ENCODE measurements at places on chromosomes 7 and 10.
A peak's percentile ranks its signal among the peaks of the same experiment; 100 is the strongest.

GRCh38 chr7:3250725-3251124, 50.3 kb upstream of the SDK1 start:
- DNase-seq = no peak

DNA sequence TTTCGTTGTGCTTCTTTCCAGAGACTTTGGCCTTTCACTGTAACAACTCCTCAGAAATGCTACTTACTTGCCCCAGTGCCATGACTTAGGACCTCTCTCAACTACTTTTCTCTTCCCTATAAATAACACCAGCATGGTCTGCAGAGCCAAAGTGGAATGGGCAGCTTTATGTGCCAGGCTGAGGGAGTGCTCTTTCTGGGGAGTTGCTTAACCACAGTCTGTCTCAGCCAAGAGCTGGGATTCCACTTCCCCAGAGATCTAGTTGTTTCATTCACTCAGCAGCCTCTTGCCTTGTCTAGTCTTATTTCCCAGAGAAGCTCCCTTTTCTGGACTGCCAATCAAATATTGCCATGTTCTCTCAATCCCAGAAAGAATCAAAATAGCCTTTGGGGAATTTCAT, 912.2 kb downstream of the GRID1 start:
- no peak for DNase-seq

DNA sequence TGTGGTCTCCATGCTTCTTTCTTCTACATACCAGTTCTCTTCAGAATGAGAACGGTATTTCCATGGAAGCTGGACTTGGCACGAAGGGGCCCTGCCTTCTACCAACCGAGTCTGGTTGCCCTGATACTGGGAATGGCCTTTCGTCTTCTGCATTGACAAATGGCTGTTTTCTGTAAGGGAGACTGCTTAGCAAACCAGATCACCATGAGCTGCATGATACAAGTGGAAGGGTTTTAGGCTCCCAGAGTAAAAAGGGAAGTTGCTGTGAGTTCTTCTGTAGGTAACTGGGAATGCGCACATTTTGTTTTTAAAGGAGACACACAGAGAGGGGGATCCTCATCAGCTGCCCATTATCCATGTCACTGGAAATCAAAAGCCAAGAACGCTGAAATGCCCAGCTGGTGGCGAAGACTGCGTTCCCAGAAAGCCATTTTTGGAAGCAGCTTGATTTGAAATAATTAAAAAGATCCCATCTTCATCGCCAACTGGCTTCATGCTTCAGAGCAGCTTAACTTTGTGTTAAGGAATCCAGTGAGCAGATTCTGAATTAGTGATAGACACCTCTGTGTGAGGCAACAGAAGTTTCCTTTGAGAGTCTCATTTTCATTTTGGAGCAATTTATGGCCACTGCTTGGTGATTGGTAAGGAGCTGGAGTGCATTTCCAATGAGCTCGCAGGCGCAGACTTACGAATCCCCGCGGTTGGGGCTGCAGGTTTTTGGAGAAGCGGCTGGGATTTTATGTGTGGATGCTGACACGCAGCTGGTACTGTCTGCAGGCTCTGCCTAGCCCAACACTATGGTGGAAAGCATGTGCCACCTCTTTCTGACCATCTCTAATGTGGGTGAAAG, 672.7 kb upstream of the FOXK1 start:
- DNase-seq = no peak

DNA sequence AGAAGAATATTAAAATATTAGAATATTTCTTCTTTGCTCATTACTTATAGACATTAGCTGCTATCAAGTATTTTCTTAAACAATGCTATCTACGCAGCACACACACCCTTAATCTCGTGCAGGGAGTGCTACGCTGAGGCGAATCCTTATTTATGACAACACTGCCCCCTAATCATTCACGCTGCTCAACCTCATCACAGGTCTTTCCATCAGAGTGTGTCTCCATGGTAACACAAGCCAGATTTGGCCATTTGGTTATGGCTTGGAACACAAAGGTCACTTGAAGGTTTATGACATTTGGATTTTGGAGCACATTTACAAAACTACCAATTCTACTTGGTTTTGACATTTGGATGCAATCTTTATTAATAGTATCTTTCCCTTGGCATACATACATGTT, 45.4 kb upstream of the MYO3A start:
- DNase-seq = no peak

DNA sequence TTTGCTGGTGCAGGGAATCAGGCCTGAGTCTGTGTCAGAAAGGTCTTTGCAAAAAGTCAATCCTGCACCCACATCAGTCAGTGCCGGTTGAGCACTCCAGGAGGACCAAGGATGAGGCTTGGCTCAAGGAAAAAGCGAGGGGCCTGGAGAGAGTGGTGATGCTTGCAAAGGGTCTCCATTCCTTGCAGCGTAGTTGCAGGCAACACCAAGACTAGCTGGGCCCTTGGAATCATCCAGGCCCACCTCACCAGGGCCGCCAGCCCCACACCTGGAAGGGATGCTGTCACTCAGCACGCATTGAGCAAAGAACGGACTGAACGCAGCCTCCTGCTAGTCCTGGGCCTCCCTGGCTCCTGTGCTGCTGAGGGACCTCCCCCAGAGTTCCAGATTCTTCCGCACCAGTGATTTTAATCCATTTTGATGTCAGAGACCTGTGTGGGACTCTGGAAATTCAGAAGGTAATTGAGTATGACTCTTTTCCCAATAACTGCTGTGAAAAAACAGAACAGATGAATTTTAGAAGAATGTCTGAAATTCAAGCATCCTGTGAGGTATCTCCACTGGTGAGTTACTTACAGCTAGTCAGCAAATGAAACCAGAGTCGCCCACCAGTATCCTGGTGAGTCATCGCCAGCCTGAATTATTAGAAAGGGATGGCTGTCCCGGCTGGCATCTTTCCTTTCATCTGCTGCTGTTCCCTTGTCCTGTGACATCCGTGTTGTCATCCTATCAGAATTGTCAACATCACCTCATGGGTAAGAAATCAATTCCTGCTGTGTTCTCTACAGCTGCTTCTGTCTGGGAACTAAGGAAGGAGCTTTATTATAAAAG, 150.8 kb upstream of the NPS start:
- peak; percentile 16 for DNase-seq

GRCh38 chr7:106570948-106571418, 90.0 kb downstream of the CCDC71L start:
- DNase-seq = no peak

DNA sequence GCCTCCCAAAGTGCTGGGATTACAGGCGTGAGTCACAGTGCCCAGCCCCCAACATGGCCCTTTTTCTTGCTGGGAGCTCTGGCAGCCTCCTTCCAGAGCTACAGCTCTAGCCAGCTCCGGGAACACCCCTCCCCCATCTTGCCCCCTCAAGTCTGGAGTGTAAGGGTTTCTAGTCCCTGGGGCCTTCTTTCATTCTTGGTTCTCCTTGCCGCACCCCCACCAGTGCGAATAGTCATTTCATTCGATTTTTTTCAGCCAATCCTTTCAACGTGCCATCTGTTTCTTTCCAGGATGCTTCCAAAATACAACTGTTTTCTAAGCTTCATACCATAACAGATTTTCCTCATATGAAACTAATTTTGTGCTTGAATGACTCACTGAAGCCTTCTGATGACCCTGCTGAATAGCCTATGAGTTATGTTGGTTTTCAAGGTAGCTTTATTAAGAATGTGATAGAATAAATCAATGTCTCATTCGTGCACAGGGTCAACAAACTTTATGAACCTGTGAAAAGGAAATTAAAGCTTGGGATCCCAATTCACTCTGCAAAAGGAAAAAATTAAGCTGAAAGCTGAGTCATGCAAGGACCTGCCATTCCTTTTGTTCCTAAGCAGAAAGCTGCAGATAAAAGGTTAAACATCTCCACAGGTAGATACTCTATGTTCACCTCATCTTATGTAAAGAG, 38.6 kb downstream of the CDC14C start:
- DNase-seq = peak; percentile 62

- no peak for DNase-seq
Measured at GRCh38 chr10:76405922-76406321, 974.5 kb downstream of the LRMDA start.

- peak; percentile 78 for DNase-seq
Measured at GRCh38 chr10:13712837-13713581, 126.2 kb downstream of the PRPF18 start.

DNA sequence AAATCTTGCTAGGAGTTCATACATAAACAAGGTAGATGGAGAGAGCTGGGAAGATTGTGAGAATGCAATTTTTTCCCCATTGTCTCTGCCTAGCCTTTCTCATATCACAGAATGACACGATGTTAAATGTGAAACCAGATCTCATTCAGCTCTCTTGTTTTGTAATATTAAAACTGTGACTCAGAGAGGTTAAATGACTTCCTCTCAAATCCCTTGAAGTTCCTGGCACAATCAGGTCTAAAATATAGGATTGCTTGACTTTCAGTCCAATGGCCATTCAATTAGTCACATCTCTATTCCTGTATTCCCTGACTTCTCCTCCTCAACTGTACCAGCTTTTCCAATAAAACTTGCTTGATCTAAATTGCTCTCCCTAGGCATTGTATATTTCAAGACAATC, 3.1 kb downstream of the ANKRD22 start:
- DNase-seq = peak; percentile 16

DNA sequence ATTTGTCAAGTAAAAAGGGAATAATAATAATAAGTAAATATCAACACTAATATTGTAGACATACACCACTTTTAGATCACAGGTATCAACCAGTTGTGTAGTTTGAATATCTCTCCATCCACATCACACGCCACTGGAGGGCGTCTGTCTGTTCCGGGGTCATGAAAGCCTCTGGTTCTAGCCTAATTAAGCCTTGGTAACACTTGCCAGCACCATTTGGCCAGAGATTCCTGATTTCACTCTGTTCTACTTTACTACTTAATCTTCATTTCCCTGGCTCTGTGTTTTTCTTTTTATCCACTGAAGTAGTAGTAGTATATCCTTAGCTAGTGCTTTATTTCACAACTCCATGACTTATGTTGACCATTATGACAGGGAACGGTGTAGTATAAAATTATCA, 285.6 kb upstream of the POM121L12 start:
- no peak for DNase-seq

DNA sequence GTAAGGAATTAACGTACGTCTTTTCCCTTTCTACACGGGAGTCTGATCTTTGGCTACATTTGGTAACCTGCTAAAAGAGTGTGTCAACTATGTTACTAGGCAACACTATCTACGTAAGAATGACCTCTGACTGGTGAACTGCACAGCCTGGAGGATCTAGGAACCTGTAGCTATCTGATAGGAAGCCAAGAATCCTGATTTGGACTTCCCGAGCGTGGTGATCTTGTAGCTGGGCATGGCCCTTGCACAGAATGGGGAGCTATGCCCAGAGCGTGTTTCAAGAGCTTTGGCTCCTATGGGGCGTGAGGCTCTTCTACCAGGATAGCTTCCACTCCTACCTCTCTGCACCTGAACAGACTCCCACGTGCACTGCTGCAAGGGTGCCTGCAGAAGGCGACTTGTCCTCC, 157.5 kb downstream of the TAX1BP1 start:
- no peak for DNase-seq

DNA sequence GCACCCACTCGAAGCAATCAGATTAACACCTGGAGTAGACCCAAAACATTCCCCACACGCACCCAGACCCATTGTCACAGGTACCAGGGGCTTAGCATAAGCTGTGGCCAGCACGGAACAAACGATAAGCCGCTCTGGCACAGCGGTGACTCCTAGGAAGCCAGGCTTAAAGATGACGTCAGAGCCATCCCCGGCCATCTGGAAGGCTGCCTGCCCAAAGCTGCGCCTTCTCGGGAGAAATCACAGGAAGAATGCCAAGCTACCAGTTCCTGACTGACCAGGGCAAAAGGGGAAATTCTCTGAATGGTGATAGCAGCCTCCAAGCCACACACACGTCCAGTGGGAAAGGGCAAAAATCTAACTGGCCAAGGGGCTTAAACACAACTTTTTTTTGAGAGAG, 13.0 kb upstream of the WIPI2 start:
- DNase-seq = no peak

DNA sequence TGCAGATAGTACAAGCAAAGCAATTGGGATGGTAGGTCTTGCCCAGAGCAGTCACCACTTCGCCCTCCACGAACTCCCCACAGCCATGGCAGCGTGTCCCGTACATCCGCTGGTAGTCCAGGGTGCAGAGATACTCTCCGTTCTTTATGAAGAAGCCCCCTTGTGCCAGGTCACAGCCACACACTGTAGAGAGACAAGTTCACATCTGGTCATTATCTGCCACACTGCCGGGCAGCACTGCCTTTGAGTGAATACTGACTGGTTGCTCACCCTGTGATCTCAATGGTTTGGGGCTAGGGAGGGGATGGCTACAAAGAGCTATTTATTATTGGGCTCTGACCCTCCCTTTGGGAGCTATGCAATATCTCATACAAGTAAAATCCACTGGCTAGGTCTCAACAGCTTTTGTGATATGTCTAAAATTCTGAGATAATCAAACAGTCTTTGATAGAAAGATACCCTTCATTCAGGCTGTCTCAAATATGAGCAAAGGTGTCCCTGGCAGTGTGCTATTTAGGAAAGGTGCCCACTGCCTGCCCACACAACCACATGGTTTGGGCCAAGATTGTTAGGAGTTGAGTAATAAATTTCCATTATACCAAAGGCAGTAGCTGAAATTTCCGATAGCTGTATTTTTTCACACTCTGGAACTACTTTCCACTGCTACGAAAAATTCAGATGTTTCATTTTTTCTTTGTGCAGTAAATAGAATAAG, 82.5 kb downstream of the ABLIM1 start:
- DNase-seq = no peak

- no peak for DNase-seq
Measured at GRCh38 chr10:5971315-5971832, 6.0 kb downstream of the IL15RA start.

- DNase-seq = no peak
Measured at GRCh38 chr7:42210333-42210732, 26.7 kb downstream of the GLI3 start.

- no peak for DNase-seq
Measured at GRCh38 chr7:158284121-158284520, 303.5 kb downstream of the PTPRN2 start.

DNA sequence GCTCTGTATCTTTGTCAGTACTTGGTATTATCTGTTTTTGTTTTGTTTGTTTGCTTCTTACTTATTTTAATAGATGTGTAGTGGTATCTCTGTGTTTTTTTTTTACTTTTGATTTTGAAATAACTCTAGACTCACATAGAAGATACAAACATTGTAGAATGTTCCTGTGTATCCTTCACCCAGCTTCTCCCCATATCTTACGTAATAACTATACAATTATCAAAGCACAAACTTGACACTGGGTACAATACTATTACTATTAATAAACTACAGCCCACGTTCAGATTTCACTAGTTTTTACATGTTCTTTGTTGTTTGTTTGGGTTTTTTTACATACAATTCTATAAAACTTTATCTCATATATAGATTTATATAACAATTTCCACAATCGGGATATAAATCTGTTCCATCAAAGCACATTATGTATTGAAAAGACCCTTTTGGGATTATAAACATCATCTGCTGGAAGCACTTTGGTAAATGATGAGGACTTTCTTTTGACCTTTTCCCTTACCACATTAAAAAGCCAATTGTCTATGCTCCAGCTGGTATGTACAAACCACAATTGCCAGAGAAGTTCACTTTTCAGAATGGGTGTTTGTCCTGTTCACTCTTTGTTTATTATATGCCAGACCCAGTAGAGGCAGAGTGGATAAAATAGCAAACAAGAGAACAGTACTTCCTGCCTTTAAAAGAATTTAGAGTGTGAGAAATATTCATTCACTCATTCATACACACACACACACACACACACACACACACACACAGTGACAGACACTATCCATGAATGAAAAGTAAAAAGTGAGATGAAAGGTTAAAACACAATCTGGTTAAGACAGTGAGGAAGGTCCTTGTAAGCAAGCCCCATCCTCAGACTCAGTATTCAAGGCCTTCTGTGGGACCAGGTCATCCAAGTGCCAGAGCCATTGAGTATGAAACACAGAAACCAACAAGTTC, 113.0 kb downstream of the SGMS1 start:
- DNase-seq = no peak

GRCh38 chr10:61621605-61622051, 41.1 kb upstream of the CABCOCO1 start:
- no peak for DNase-seq
